Activated CD4-positive, alpha-beta memory T cell treated with anti-CD3 and anti-CD28 coated beads for 36 hours (primary cell): ENCODE measurements at places on chromosomes 7 and 10. TPM values are rescaled to one million over a fixed set of nuclear protein-coding genes. Genes with fewer than 3 reads are reported as not detected.

The LOXL4 gene
- not detected for total RNA-seq

DNA sequence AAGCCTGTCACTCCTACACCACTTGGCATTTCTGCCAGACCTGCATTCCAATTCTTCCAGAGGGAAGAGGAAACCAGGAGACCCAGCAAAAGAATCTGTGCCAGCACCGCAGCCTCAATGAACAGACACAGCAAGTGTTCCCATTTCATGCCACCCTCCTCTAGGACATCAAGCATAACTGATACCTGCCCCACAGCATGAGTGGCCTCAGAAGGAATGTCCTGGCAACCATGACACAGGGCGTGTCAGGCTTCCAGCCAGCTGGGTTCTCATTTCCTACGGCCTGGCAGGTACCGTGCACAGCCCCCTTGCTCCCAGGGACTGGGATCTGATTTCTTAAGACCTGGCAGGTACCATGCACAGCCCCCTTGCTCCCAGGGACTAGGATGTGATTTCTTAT is 7.8 kb downstream of the MAD1L1 start:
- DNase-seq: no peak

- DNase-seq: no peak
These were observed 18.6 kb upstream of the GOT1 start for GRCh38 chr10:99449023-99449422.

GRCh38 chr10:79140085-79140793 is 71.5 kb downstream of the ZMIZ1 start:
- DNase-seq: no peak

- peak; percentile 92 for DNase-seq
These were observed 7.6 kb upstream of the ORAI2 start for GRCh38 chr7:102425639-102426267.

The NOC3L gene
- 39.2 TPM for total RNA-seq

The PDE6C gene
- not detected for total RNA-seq

DNA sequence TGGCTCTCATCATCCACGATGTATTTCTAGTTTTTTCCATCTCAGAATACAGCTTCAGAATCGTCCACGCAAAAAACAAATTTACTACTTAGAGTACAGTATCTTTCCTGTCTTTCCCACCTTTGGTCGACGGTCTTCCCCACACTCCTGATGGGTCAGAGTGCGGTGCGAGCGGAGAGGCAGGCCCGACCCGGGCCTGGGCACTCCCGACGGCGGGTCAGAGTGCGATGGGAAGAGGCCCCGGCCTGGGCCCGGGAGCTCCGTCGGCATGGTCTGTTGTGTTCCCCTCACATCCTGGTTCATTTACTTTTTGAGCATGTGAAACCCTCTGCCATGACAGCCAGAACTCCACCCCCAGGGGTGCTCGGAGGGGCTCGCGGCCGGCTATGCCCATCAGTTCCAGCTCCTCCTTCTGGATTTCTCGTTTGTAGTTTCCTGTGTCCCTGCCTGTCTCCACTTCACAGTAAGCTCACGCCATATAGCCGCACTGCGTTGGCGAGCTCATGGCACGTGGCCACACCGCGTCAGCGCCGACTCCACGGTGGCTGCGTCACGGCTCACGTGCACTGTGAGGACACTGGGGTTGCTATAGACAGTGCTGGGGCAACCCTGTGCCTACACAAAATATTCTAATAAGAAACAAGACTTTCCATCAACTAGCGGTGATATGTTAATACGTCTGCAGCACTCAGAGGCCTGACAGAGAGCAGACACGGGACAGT is 7.8 kb downstream of the COX19 start:
- DNase-seq: no peak

The C10orf67 gene
- 0.31 TPM for total RNA-seq

The MYL10 gene
- total RNA-seq: not detected
